MG63 (cell line): ENCODE measurements at places on chromosomes 3 and 15.

DNA sequence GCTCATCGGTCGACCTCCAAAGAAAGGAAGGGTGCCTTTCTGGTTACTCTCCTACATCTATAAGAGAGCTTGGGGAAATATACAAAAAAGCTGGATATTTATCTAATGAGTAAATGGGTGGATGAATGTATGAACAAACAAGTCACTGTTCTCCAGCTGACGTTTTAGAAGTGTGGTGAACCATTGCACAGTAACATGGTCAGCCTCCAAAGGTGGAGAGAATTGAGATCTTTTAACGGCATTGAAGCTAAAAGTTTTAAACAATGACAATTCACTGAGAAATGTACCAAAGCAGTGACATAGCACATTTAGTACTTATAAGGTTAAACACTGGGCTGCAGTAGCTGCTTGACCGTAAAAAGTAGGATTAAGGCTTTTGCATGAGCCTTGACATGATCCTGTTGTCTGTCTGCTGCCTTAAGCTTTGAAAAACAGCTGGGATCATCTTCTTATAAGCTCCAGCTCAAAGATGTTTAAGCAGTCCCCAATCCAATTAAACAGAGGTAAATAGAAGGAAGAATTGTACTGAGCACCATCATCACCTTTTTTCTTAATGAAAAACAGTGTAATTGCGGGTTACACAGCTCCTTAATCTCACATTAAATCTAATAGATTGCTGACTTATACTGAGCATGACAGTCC is 222.9 kb downstream of the WDR72 start:
- no peak for DNase-seq

- DNase-seq, result no peak
Observed at GRCh38 chr15:73560501-73561117, 72.6 kb downstream of the NPTN start.

DNA sequence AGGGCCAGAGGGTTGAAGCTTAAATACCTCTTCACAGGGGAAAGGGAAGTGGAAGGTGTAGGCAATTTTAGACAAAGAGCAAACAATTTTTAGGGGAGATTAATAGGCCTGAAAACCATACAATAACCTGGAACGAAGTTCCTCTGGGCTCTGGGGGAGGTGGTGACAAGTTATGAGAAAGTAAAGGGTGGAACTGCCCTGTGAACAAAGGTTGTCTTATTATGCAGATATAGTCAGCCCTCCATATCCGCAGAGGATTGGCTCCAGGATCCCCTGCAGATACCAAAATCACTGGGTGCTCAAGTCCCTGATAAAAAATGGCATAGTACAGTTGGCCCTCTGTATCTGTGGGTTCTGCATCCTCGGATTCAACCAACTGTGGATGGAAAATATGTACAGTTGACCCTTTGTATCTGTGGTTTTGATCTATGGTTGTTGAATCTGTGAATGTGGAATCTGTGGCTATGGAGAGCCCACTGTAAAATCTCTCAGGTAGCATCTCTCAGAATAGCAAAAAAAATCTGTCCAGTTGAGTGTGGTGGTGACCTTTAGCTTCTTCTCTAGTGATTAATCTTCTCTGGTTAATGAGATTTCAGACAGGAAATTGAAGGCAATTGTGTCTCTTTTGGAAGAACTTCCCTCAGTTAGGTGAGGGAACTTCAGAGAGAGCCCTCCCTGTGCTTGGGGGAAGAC is 40.2 kb downstream of the CLEC3B start:
- DNase-seq, result no peak

- DNase-seq, result no peak
Observed at GRCh38 chr15:89179966-89180875, 41.2 kb downstream of the RLBP1 start.

GRCh38 chr15:58415636-58416035 is 16.2 kb upstream of the LIPC start:
- DNase-seq, result no peak

- no peak for DNase-seq
Observed at GRCh38 chr3:29385046-29385830, 104.4 kb downstream of the RBMS3 start.

DNA sequence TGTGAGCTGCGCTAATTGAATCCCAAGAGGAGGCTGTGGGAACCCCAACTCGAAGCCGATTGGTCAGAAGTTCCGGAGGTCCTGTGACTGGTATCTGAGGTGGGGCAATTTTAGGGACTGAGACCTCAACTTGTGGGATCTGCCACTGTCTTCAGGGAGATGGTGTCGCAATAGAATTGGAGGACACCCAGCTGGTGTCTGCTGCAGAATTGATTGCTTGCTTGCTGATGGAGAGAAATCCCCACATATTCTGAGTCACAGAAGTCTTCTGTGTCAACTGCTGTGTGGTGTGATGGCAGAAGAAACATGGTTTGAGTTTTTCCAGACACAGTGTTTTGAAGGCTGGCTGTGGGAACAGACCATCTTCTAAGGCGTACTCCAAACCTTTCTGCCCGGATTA is 99.7 kb upstream of the PLXNA1 start:
- no peak for DNase-seq

- no peak for DNase-seq
Observed at GRCh38 chr15:95263751-95264150, 1032.4 kb downstream of the MCTP2 start.

DNA sequence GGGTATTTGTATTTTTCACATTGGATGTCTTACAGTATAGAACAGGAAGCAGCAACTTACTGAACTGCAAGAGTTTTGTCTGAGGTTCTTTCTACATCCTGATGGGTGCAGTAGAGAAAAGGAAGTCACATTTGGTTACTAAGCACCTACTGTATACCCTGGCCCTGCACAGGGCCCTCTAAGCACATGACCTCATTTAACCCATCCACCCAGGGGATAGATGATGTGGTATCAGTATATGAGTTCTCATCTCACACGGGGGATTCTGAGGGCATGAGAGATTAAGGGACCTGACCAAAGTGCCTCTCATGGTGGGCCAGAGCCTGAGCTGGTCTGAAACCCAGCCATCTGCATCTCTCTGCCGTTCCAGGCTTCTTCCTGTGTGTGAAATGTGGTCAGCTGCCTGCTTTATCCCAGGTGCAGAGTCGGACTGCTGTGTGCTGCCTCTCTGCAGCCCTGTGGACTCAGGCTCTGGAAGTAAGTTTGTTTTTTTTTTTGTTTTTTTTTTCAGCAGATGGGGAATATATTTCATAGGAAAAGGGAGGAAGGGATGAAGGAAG is 17.9 kb downstream of the SLC6A11 start:
- DNase-seq, result no peak

GRCh38 chr3:107598926-107599771 is 76.4 kb downstream of the BBX start:
- DNase-seq, result peak; percentile 55

- DNase-seq, result no peak
Observed at GRCh38 chr15:90031231-90031791, 30.2 kb downstream of the ZNF710 start.

- DNase-seq, result no peak
Observed at GRCh38 chr3:22045882-22046281, 294.9 kb upstream of the ZNF385D start.
